ENCODE measurements at places on chromosomes 6 and 20.

DNA sequence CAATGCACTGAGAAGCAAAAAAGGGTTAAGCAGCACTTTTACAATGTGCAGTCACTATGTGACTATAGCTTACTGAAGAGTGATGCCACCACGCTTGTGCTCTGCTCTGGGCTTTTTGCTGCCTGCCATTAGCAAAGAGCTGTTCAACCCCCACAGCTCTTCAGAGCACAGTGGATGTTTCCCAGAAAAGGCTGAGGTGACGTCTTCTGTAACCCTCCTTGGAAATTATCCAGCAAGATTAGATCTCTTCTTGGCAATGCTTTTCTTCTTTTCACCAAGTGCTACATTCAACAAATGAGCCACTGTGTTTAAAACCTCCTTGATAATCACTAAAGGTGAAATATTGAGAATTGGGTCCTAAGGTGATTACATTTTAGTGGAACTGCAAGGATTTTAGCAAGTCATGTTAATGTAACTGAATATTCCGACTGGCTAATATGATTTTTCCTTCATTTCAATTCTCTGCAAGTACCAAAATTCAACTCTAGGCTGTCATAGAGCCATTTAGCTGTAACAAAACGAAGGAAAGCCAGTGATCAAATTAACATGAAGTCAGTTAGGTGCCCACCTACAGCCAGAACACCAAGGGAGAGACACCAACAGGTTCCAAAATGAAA, 34.9 kb downstream of the ELOVL5 start:
- no peak for DNase-seq

GRCh38 chr20:62655282-62656196, 13.2 kb downstream of the SLCO4A1 start:
- DNase-seq = no peak

DNA sequence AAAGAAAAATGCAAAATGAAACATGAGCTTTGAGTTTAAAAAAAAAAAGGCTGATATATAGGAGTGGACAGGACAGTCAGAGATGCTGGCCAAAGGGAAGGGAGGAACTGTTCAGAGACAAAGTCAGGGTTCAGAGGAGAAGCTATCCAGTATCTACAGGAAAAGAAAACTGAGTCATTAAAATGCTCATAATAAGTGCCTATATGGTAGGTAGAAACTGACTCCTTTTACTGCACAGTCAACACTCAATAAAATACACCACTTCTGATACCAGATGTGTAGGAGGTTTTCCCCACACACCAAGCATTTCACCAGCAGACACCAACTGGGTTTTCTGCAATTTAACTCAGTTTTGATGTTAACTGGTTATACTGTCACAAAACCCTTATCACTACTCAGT, 32.9 kb downstream of the FRK start:
- no peak for DNase-seq

DNA sequence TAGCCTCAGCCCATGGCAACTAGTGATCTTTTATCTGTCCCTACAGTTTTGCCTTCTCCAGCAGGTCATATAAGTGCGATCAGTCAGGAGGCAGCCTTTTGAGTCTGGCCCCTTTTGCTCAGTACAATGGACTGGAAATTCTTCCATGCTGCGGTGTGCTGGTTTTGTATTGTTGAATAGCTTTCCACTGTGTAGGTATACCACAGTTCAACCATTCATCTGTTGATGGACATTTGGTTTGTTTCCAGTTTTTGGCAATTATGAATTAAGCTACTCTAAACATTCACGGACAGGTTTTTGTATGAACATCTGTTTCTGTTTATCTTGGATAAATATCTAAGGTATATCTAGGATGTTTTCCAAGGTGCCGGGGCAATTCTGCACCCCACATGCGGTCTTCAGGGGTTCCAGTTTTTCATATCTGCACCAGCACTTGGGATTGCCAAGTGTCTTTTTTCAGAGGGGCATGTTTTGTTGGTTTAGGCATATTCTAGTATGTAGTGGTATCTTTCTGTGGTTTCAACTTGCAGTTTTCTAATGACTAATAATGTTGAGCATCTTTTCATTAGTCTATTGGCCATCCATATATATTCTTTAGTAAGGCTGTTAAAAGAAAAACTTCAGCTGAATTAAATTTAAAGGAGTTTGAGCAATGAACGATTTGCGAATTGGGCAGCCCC, 141.0 kb downstream of the TFAP2C start:
- DNase-seq = no peak

GRCh38 chr6:10626154-10626741, 68.2 kb downstream of the C6orf52 start:
- no peak for DNase-seq

- no peak for DNase-seq
Measured at GRCh38 chr20:1674990-1675780, 17.6 kb upstream of the SIRPG start.

DNA sequence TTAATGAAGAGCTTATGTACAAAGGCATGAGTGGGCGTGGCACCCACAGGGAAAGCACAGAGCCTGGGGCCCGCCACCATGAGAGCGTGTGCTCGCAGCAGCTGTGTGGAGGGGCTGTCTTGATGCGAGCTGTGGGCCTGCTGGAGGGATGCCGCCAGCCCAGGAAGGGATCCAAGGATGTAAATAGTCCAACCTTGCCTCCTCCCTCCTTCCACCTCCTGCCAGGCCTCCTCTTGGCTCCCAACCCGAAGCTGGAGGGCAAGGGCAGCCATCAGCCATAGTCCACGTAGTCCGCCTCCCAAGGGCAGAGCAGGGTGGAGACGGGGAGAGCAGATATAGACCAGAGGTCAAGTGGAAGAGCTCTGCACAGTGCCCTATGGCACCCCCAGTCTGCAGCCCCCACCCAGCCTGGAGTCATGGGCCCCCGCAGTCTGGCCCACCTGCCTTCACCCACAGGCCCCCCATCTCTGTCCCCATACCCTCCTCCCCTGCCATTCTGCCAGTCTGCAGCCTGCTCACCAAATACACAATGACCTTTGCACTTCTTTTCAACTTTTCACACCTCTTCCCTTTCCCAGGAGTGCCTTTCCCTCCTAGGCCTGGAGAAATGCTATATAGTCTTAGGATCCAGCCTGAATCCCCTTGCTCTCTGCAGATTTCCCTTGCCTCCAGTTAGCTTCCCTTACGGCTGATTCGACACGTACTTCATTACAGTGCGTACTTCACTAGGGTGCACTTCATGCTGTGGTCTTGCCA, 77.1 kb downstream of the SHLD1 start:
- no peak for DNase-seq

- no peak for DNase-seq
Measured at GRCh38 chr6:56231827-56232226, 15.6 kb downstream of the COL21A1 start.

DNA sequence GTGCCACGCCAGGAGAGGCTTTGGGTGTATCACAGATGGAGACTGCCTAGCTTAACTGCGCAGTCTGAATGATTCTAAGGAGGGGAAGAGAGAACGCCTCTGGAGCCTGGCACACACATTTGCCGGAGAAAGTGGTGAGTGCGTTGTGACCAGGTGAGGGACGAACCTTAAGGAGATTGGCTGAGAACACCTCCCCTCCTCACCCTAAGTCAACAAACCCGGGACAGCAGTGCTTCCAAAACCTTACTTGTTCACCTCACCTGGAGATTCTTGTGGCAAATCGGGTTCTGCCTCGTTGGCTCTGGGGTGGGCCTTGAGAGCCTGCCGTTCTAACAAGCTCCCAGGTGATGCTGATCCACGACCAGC, 9.4 kb downstream of the SYNJ2 start:
- DNase-seq = no peak

- no peak for DNase-seq
Measured at GRCh38 chr6:14932485-14933182, 313.2 kb upstream of the JARID2 start.

DNA sequence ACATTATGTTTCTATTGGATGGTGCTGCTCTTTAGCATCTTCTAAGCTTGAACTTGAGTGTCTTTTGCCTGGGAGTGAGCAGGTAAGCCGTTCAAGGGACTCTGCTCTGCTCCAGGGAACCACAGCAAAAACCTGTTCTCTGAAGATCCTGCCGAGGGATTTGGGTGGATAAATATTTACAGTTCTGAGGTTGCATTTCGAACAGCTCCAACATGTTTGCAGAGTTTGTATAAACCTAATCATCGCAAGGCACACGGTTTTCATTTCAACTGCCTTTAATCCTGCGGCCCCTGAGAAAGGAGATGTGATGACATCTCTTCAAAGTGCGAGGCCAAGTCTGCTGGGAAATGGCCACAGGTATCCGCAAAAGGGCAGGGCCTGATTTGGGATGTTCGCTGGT, 293.4 kb downstream of the TFAP2C start:
- no peak for DNase-seq

- no peak for DNase-seq
Measured at GRCh38 chr6:135115411-135115810, 60.8 kb upstream of the HBS1L start.

GRCh38 chr6:11431455-11431937, 106.1 kb upstream of the TMEM170B start:
- DNase-seq = no peak

DNA sequence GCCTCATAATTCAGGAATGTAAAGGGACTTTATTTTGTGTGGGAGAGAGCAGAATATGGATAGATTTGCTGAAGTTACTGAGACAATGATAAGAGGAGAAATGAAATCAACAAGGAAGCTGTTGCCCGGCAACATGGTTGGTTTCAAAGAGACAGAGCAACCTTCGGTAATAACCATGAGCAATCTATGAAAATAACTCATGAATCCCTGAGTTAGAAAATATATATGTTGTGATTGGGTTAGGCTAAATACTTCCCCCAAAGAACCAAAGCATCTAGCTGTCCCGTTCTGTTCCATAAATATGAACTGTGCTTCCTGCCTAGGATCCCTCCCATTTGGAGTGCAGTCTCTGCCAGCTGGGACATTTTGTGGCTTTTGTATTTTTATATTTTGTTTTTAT, 23.1 kb downstream of the SERPINB1 start:
- no peak for DNase-seq

DNA sequence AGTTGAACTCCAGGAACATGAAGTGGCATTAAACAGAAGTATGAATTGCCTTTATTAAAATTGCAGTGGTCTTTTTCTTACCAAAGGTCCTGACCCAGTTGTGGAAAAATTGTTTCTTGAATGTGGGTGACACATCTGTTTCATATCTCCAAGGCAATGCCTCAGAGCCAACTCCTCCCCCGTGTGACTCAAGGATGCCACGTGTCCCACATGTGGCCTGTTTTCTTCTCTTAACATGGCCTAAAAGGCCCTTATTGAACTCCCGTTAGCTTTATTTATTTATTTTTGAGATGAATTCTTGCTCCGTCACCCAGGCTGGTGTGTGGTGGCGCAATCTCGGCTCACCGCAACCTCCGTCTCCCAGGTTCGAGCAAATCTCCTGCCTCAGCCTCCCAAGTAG, 128.4 kb upstream of the ESR1 start:
- no peak for DNase-seq

DNA sequence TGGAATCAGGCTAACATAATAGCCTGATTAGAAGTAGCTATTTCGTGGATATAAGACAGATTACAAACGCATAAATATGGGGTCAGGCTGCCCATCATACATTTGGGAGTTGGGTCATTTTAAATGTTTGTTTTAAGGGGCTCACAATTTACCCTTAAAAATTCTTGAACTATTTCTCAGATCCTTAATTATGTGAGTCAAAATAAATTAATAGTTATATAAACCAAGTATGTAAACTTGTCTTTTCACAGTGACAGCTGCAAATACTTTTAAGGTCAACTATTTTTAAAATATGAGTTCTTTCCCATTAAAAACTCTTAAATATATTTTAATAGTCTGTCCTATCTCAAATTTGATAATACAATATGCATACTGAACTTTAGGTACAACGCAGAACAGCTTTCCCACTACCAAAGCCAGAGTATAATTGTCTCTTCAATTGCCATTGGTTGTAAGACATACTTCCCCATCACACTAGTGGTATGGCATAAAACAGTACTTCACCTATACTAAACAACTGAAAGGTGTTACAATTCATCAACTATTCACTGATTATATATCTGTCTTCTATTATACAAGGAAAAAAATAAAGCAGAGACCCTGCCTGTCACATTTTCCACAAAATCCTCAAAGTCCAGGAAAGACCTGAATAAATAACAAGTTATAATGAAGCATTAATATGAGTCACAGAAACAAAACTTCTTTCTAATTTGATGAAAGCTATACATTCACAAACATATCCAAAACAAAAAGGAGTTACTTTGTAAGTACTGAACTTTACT, 80.8 kb upstream of the COL21A1 start:
- no peak for DNase-seq

DNA sequence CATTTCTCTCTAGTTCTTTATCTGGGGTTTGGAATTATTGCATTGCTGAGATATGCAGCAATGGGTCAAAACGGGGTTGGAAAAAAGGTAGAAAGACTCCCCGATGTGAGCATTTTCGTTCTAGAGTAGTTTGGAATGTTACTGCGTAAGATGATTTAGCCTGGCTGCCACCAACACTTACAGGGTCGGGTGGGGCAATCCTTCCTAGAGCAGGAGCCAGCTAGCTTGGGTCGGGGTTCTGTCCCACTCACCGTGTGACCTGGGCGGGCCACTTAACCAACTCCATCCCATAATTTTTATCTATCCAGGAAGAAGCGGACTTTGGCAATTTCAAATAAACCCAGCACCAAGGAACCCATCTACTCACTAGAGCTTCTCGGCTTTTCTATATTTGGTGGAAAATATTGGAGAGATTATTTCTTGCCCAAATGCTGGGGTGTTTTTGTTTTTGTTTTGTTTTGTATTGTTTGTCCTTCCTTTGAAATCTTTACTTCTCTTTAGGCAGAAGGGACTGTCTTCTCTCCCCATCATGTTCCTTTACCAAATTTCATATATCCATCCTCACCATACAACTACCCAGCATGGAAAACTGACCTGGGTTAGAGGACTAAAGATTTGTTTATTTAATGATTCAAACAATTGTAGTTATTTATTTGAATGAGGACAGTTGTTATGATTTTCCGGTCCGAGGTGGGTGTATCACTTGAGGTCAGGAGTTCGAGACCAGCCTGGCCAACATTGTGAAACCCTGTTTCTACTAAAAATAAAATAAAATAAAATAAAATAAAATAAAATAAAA, 72.4 kb downstream of the GPX5 start:
- DNase-seq = no peak

DNA sequence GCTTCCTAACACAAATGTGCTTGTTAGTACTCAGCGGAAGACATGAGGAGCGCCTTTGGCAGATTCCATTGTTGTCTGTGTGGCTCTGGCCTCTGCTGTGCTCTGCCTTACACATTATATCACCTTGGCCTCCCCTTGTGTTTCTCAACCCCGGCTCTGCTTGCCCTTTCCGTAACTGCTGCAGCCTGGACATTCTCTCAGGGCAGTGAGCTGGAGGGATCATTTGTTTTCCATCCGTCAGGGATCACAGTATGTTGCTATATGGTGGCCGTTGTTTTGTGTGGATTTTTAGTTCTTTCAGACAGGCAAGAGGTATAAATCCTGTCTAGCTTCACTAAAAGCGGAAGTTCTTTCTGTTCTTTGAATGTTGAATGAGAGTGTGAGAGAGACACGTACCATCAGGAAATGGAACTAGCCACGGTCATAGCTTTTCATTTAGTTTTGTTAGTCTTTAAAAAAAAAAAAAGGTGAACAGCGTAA, 175.1 kb downstream of the JARID2 start:
- DNase-seq = no peak

Data from smooth muscle cell of the brain vasculature (primary cell).